Neural crest cell (in vitro differentiated cells): ENCODE measurements at places on chromosomes 1 and 21.

DNA sequence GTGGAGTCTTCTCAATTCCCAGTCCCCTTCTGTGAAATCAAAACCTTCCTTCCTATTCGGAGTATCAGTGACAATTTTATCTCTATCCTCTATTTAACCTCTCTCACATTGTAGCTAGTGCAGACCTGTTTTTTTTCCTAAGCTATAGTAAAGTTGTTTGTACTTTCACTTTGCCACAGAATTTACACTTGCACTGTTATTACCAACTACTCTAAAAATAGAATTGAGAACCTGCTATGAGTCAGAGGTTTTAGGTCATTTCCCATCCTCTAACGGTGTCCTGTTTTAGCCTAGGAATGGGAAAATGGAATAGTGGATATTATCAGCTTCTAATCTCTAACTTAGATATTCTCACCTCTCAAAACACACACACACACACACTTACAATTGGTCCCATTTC, 862.7 kb downstream of the NCAM2 start:
- DNase-seq: no peak

GRCh38 chr1:59079434-59080140, 217.3 kb upstream of the FGGY start:
- DNase-seq: no peak

- DNase-seq: no peak
Observed at GRCh38 chr1:56539520-56539931, 39.8 kb downstream of the PLPP3 start.

- DNase-seq: no peak
Observed at GRCh38 chr1:224767676-224768075, 151.6 kb downstream of the CNIH3 start.

DNA sequence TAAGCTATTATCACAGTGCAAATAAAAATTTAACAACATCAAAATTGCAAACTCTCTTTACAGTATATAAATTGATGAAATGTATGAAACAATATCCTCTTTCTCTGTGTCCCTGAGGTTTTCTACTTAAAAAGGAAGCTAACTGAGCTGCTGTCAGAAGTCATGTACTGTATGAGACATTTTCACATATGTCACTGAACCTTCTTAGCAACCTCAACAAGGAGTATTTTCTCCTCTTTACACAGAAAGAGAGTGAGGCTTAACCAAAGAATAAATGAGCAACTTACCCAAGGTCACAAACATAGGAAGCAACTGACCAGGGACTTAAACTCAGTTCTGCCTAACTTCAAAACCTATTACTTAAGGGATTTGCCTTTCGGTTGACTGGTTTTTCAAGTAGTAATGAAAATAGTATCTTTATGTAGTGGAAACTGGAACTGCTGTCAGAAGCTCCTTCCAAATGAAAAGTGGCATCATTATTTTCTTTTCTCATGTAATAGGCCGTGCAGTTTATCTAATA, 288.9 kb downstream of the LRRIQ3 start:
- no peak for DNase-seq

GRCh38 chr1:172255223-172255560, 165.3 kb upstream of the C1orf105 start:
- no peak for DNase-seq

GRCh38 chr1:6003568-6004411, 11.6 kb upstream of the NPHP4 start:
- DNase-seq: peak; percentile 39

- no peak for DNase-seq
Observed at GRCh38 chr1:6536291-6536690, 18.0 kb downstream of the NOL9 start.

DNA sequence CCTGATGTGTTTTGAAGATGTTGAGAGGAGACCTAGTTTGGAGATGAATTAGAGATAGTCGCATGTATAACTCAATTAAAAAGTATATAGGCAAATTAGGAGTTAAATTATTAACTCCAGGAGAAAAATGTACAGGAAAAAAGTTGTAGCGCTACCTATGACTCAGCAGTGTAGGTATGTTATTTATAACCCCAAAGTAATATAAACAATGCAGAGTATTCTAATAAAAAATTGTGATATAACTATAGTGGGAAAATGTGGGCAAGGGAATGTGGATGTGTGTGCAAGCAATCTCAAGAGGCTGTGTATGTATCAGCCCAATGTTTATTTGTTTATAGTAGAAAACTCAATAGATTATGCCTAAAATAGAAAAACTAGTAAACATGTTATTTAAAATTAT, 144.5 kb downstream of the BRINP2 start:
- no peak for DNase-seq

GRCh38 chr1:80531182-80531581, 1269.6 kb upstream of the ADGRL2 start:
- no peak for DNase-seq

DNA sequence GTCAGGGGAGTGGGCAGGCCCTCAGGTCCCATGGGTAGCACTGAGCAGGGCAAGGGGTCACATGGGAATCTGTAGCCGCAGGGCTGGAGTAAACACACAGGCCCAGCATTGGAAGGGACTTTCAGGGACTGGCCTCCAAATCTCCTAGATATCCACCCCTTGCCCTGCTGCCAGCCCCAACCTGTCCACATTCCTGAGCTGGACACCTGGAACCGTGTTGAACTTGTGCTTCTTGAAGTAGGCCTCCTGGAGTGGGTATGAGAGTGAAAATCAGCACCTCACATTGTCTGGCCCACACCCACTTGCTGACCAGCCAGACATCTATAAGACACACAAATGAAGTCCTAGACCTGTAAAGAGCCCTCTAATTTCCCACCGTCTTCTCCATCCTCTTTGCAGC, 7.7 kb downstream of the POMGNT1 start:
- no peak for DNase-seq

- DNase-seq: no peak
Observed at GRCh38 chr1:227903614-227904501, 43.9 kb downstream of the WNT9A start.

GRCh38 chr1:229230140-229230892, 40.6 kb upstream of the RAB4A start:
- DNase-seq: no peak

DNA sequence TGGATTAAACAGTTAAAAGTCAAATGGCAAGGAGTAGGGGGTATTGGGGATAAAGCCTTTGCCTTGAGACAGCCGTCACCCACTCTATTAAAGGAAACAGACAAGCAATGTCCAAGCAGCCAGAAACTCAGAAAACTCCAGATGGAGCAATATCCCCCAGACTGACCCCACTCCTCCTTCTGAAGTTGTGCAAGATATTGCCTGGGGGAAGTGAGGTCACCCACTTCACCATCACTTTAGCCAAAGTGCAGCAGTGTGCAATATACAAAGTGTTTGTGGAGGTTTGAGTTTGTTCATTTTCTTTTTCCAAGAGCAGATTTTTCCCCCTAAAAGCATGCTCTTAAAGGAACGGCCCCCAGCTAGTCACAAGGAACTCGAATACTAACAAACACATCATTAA, 125.1 kb downstream of the ETS2 start:
- no peak for DNase-seq

- peak; percentile 77 for DNase-seq
Observed at GRCh38 chr1:226626577-226626956, 78.0 kb downstream of the STUM start.

DNA sequence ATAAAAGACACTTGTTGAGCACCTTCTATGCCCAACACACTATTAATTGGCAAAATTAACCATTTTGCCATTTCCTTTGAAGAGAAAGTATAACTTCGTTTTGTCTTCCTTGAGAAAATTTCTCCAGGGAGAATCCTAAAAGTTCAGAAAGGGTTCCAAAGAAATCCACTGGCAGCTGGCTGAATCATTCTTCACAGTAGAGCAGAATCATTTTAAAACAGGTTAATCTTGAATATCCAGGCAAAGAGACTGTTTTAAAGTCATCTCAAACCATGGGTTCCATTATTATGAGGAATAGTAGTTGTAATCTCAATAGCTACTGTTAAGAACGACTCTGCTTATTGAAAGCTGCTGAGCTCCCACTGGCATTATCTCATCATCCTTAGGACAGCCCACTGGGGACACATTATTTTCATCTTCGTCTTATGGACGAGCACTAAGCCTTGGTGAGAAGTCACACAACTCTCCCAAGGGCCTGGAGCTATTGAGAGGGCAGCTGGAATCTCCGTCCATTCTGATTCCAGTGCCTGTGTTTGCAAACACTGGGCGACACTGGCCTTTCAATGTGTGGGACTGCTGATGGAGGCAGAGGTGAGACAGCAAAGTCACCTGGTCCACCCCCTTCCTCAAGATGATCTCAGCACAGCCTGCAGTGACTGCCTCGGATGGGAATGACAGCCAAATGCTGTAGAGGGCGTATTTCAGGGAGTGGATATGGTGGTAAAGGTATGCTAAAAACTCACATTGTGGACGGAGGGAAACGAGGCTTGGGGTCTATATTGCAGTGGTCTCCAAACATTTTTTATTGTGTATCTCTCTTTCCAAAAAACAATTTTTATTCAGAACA, 15.3 kb upstream of the PGBD5 start:
- no peak for DNase-seq

DNA sequence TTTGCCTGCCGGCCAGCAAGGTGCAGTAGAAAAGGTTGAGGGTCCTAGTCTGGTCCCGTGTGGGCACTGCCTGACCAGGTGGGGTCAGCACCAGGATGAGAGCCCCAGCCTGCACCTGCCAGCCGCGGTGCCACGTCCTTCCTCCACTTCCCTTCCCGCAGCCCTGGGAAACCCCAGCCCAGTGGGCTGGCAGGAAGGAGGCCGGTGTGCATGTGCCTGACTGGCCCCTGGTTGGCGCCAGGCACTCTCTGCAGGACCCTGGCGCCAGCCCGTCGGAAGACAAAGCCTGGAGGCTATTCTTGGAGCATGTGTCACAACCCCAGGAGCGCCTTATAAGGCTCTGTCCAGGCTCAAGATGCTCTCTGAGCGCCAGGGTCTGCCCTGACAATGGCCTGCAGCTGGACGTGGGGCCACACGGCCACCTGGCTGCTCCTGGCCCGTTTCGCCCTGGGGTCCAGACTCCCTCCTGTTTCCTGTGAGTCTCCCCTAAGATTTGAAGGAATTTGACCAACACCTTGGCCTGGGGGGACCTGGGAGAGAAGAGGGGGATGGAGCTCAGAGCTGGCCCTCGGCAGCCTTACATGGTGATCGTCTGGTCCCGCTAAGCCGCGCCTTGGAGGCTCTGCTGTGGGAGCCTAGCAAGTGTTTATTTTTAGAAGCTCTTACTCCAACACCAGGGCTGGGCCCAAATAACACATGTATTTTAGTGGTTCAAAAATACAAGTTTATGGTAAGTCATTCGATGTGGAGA, 31.9 kb upstream of the POFUT2 start:
- DNase-seq: no peak

GRCh38 chr1:232127190-232127589, 500.6 kb downstream of the DISC1 start:
- DNase-seq: no peak

DNA sequence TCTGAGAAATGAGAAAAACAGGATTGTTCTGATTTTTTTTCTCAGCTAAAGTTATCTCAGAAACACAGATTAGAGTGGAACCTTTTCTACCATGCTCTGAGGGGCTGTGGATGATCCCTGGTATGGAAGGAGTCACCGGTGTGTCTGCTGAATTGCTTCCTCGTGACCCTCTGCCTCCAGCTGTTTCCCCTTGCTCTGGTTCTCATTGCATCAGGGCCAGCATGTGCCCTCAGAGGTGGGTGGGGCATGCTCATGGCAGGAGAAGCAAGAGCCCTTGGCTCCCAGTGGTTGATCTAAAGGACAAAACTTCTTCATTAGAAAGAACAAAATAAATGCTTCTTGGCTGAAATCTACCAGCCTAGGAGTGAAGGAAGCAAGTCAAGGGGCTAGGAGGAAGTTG, 183.2 kb upstream of the HMCN1 start:
- DNase-seq: no peak

GRCh38 chr1:201310251-201310985, 27.1 kb downstream of the PKP1 start:
- no peak for DNase-seq

DNA sequence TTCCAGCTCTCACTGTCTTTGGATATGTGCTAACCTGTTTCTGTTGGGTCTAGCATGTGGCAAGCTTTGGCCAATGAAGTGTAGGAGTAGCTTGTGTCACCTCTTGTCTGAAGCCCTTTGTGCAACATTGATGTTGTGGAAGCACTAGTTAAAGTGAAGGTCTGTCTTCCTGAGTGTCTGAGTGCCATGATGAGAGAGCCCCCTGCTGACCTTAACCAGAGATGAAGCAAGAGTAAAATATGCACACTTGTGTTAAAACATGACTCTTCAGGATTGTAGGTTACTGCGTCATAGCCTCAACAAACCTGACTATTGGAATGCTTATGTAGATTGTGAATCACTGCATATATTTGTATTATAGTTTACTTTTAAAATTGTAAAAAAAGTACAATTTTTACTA, 103.7 kb downstream of the NCAM2 start:
- DNase-seq: peak; percentile 22

- peak; percentile 3 for DNase-seq
Observed at GRCh38 chr1:51926171-51926812, 47.8 kb upstream of the NRDC start.

GRCh38 chr1:58794585-58794984, 10.7 kb upstream of the JUN start:
- no peak for DNase-seq

GRCh38 chr1:6010554-6010953, 18.3 kb upstream of the NPHP4 start:
- DNase-seq: no peak

GRCh38 chr1:232954594-232955365, 4.4 kb downstream of the NTPCR start:
- no peak for DNase-seq
